HS-27A (cell line): ENCODE measurements at places on chromosomes 3 and 15.
A peak's percentile ranks its signal among the peaks of the same experiment; 100 is the strongest.

DNA sequence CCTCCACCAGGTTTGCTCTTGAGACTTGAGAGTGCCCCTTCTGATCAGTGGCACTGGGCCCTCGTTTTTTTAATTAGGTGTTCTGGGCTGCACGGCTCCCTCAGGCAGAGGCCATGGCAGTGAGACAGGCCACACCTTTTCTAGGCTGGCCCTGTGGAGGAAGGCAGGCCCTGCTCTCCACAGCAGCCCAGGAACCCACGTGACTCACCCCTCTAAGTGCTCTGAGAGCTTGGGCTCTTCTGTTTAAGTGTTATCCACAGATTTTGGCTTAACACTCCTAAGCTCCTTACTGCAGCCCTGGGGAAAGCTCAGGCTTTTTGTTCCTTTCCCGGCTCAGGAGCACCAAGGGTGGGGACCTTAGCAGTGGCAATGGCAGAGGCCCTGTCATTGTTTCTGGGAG, 463.2 kb upstream of the GBE1 start:
- no peak for DNase-seq

DNA sequence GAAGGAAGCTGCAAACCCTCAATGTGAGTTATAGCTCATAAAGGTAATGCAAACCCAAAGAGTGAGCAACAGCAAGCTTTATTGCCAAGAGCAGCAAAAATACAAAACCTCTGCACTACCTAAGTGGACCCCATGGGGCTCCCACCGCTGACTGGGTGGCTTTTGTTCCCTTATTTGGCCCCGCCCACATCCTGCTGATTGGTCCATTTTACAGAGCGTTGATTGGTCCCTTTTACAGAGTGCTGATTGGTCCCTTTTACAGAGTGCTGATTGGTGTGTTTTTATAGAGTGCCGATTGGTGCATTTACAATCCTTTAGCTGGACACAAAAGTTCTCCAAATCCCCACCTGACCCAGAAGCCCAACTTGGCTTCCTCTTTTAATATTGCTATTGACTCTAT, 154.5 kb upstream of the NSMCE3 start:
- DNase-seq: no peak

- peak; percentile 97 for DNase-seq
Measured at GRCh38 chr3:106006001-106006400, 137.2 kb upstream of the CBLB start.

GRCh38 chr3:128727059-128727458, 1.1 kb downstream of the RAB7A start:
- no peak for DNase-seq

DNA sequence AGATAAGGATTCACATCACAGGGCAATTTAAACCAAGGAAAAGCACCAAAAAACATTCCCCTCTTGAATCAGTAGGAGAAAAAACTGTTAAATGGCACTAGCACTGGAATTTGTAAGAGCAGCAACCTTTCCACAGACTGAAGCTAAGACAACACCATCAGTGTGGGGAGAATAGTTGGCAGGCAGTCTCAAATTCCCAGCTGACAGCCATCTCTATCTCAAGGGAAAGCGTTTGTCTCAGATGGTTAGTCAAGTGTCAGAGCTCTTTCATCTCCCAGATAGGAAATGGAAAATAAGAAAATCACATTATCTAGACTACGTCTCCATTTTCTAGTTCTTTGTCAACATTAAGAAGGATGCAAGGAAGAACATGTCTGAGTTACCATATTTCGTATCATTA, 228.7 kb downstream of the WDR72 start:
- no peak for DNase-seq

DNA sequence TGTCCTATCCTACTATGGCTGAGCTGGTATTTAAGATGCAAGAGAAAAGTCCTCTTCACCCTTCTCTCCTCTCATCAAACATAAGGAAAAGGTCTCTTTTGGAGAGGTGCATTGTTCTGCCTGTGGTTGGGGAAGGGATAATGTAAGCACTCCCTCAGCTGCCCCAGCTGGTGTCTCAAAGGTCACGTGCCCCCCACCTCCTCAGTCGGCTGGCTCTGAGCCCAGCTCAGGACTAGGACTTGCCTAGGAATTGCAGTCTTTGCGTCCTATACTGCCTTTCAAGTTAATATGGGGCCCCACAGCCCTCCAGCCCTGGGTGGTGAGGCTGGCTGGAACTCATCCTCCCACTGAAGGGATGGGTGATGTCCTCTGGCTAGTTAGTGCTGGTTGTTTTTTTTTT, 29.7 kb downstream of the OR4F15 start:
- no peak for DNase-seq

DNA sequence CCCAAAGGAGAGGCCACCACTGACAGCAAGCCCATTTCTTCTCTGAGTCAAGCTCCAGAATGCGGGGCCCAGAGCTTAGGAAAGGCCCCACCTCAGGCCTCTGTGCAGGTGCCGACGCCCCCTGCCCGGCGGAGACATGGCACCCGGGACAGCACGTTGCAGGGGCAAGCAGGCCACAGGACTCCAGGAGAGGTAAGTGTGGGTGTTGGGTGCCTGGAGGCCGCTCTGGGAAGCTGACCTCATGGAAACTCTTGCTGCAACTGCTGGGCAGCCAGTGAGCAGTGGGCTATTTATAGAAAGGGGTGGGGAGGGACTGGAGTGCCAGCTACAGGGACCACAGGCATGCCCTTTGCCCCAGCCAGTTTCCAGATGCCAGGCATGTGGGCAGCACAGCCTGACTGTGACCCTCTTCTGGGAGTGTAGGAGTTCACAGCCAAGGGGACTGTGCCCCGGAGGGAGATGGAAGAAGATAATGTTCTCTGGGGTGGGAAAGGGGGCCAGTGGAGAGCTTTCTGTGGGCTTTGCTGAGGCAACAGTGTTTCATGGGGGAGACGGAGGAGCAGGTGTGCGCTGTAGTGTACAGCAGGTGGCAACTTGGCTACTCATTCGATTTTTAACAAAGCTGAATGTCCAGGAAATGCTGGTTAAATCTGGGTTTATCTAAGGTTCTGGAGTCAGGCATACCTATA, 23.7 kb downstream of the ALPK3 start:
- no peak for DNase-seq

GRCh38 chr15:67105065-67105951, 39.9 kb downstream of the SMAD3 start:
- DNase-seq: peak; percentile 98

DNA sequence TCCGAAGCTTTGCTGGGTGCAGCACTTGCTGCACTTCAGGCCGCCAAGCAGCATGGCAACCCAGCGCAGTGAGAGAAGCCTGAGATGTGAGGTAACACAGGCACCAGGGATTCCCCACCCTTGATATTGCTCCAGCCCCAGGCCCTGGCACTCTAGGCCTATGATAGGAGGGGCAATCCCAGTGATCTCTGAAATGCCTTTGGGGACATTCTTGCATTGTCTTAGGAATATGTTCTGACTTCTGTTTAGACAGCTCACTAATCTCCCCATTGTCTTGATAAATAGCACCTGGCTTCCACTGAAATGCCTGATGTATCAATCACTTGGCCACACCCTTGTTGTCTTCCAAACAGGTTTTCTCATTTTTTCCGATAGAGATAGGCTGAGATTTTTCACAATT, 102.8 kb downstream of the SOX14 start:
- DNase-seq: no peak

GRCh38 chr15:51874751-51875644, 45.5 kb downstream of the TMOD3 start:
- DNase-seq: peak; percentile 97

- no peak for DNase-seq
Measured at GRCh38 chr3:72343078-72343477, 505.2 kb downstream of the SHQ1 start.

DNA sequence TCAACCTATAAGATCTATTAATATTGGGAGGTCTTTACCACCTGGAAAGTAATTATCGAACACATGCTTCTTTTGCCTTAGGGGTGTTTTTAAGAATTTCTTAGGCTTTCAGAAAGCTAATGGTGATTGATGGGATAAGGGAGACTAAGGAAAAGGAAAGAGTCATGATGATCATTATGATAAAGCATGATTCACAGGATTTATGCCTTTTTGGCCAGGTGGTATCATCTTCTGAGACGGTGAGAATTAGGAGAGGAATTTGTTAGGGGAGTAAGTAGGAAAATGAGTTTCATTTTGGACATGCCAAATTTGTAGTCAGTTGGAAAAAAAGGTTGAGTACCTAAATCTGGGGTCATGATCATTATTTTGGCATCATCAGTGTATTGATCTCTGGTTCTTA, 8.9 kb downstream of the ARMC8 start:
- no peak for DNase-seq

- no peak for DNase-seq
Measured at GRCh38 chr15:94000606-94001005, 230.8 kb upstream of the MCTP2 start.

DNA sequence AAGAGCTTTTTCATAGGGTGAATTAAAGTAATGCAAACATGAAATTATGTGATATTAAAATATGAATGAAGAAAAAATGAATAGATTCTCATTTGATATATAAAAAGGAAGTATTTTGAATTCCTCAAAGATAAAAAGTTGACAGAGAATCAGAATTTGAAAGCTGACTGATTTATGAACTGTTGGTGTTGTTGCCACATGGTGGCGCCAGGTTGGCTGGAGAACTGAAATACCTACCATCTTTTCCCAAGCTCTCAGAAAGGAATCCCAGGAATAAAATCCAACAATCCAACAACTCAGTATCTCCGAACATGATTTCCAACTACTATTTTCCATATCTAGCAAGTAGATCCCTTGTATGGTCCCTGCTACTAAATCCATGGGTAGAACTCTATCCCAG, 3.1 kb downstream of the MYRIP start:
- DNase-seq: no peak

GRCh38 chr3:41441139-41441538, 241.8 kb downstream of the CTNNB1 start:
- DNase-seq: no peak

DNA sequence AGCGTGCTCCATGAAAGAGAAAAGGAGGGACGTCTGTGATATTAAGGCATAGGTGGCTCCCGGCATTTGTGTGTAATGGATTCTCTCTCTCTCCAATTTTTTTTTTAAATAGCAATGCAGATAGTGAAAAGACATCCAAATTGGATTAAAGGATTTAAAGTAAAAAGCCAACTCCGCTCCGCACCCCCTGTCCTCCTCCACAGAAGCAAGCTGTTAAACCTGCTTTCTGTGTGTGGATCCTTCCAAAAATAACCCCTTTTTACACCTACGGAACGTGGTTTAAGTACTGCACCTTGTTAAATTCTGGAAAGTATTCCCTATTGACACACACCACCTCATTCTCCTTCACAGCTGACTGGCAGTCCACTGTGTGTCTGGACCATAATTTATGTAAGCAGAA, 61.6 kb downstream of the ST8SIA2 start:
- no peak for DNase-seq

GRCh38 chr3:33058765-33059164, 38.2 kb downstream of the GLB1 start:
- DNase-seq: no peak

DNA sequence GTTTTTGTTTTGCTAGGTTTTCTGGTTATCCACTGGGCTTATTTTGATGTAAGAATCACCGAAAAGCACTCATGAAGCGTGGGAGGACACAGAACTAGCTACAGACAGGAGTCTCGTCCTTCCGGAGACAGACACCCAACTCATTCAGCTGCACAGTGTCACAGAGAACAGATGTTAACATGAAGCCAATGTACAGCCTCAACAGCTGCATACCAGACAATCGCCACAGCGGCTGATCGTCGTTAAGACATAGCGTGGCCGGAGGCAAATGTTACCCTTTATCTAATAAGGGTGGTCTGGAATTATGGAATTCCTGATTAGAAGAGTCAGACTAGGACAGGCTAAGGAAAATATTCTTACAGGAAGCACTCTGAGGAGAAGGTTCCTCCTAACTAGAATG, 1.1 kb upstream of the PYGO1 start:
- DNase-seq: no peak

GRCh38 chr3:160771811-160772459, 15.9 kb downstream of the PPM1L start:
- DNase-seq: no peak

GRCh38 chr3:107416886-107417285, 39.6 kb downstream of the CCDC54 start:
- no peak for DNase-seq

- no peak for DNase-seq
Measured at GRCh38 chr3:30642849-30643361, 36.5 kb downstream of the TGFBR2 start.

GRCh38 chr15:92082006-92082843, 228.7 kb downstream of the SLCO3A1 start:
- peak; percentile 11 for DNase-seq
